ENCODE measurements at places on chromosomes 16 and 17. TPM values are rescaled to one million over a fixed set of nuclear protein-coding genes. Genes with fewer than 3 reads are reported as not detected.
A peak's percentile ranks its signal among the peaks of the same experiment; 100 is the strongest.

- no peak overlapping the region for H3K4me3 ChIP-seq
- H3K27me3 ChIP-seq, result no peaks in the 10 kb centered on the region
- H3K27ac ChIP-seq, result no peak overlapping the region
- DNase-seq, result no peak
- H3K36me3 ChIP-seq, result no peaks in the 10 kb centered on the region
Measured at GRCh38 chr16:10966129-10966528, 21.8 kb downstream of the CLEC16A start.

DNA sequence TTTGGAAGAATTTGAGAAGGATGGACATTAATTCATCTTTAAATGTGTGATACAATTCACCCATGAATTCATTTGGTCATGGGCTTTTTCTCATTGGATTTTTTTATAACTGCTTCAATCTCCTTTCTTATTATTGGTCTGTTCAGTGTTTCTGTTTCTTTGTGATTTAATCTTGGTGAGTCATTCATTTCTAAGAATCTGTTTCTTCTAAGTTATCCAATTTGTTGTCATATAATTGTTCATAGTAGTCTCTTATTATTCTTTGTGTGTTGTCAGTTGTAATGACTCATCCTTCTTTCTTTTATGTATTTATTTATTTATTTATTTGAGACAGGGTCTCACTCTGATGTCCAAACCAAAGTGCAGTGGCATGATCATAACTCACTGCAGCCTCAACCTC is 146.1 kb upstream of the ZNF267 start:
- no peaks in the 10 kb centered on the region for H3K36me3 ChIP-seq
- H3K27ac ChIP-seq, result no peak overlapping the region
- no peak for DNase-seq
- H3K4me3 ChIP-seq, result no peak overlapping the region
- no peaks in the 10 kb centered on the region for H3K4me1 ChIP-seq
- H3K27me3 ChIP-seq, result no peaks in the 10 kb centered on the region

DNA sequence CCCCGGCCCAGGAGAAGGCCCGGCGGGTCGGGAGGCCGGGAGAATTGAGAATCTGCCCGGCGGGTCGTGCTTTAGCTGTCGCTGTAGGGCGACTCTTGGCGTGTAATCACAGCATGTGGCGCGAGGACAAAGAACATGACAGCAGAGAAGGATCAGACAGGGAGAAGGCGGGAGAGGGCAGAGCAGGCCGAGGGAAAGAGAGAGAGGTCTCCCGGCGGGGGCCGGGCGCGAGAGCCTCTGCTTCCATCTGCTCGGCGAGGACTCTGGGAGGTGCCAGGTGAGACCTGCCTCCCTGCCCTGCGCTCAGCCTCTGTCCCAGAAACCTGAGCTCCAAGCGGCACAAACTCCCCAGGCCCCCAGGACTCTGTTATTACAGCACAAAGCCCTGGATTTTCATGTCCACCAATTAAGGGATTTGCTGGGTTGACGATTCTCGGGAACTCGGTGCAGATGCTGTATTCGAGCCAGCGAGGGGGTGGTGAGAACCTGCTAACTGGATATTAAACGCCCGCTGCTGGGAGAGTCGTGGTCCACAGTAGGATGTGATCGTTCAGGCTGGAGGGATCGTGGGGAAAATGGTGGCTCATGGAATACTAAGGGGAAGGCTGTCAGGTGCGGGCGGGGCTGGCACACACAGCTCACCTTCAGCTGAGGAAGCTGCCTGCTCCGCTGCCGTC is 172.0 kb upstream of the CIBAR2 start:
- no peak overlapping the region for H3K27ac ChIP-seq
- H3K27me3 ChIP-seq, result no peaks in the 10 kb centered on the region

GRCh38 chr17:10177913-10178505 is 20.4 kb downstream of the GAS7 start:
- DNase-seq, result no peak
- H3K4me3 ChIP-seq, result no peak overlapping the region
- H3K36me3 ChIP-seq, result no peaks in the 10 kb centered on the region
- no peaks in the 10 kb centered on the region for H3K27me3 ChIP-seq
- peak overlapping the region; percentile 41 for H3K27ac ChIP-seq
- H3K4me1 ChIP-seq, result no peaks in the 10 kb centered on the region

DNA sequence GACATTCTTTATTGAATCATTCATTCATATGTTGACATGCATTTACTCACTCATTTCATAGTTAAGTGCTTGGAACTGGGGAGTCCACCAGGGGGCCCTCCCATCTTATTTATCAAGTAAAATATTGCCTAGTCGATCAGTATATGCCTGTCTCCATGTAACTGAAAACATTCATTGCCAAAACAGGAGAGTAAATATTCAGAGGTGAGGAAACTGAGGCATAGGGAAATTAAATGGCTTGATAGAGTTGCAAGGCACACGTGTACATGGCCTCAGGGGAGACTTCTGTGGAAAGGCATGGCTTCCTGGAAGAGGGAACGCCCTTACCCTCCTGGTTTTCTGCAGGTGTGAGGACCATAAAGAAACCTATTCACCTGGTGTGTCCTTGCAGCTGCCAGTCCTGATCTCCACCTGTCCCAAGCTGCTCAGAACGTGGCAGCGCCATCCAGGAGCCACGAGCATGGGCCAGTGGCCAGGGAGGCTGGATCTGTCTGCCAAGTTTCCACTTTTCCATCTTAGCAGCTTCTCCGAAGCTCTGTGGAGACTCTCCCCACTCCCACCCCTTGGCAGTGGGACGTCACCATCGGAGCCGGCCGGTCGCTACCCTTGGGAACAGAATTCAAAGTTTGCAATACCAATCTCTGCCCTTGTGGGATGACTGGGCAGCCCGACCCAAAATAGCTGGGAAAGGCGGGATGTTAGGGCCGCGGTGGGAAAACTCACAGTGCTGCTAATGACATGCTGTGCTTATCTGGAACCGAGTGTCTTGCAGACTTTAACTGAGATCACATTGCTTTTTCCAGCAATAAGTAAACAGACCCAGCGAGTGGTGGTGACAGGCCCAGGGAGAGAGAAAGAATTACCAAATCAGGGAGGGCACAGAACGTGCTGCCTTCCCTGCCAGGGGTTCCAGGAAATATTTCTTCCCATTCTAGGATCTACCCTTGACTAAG is 4.1 kb upstream of the C1QTNF1 start:
- DNase-seq, result peak; percentile 72
- H3K27ac ChIP-seq, result peak overlapping the region; percentile 47
- no peaks in the 10 kb centered on the region for H3K36me3 ChIP-seq
- no peak overlapping the region for H3K4me3 ChIP-seq

DNA sequence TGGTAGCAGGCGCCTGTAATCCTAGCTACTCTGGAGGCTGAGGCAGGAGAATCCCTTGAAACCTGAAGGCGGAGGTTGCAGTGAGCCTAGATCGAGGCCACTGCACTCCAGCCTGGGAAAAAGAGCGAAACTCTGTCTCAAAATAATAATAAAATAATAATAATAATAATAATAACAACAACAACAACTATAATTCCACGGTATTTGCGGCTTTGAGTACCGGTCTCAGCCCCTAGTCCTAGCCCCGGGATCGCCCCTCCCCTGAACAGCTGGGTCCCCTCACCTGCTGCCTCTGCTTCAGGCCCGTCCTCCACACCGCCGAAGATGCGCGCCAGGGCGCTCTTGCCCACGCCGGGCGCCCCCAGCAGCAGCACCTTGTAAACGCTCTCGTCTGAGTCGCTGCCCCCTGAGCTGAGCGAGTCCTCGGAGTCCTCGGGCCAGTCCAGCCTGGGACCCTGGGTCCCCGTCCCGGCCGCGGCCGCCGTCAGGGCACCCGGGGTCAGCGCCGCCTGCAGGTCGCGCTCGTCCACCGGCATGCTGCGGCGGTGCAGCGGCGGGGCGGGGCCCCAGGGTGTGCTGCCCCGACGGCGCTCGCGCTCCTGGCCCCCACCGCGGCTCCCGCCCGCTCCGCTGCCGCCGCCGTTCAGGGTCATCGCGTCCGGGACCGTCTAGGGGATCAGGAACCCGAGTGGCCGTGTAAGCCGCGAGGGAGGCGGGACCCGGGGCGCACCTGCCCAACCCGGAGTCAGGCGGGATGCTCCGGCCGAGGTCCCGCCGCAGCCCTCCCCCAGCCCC is 611 bp downstream of the RRAD start:
- DNase-seq, result no peak
- no peaks in the 10 kb centered on the region for H3K36me3 ChIP-seq
- H3K27me3 ChIP-seq, result no peaks in the 10 kb centered on the region
- peak overlapping the region; percentile 82 for H3K27ac ChIP-seq

GRCh38 chr17:58250344-58251011 is 12.1 kb downstream of the LPO start:
- H3K4me3 ChIP-seq, result no peak overlapping the region
- H3K4me1 ChIP-seq, result no peaks in the 10 kb centered on the region
- H3K27me3 ChIP-seq, result no peaks in the 10 kb centered on the region
- H3K27ac ChIP-seq, result no peak overlapping the region

GRCh38 chr17:82674656-82675475 is 23.6 kb downstream of the RAB40B start:
- no peak overlapping the region for H3K27ac ChIP-seq
- H3K4me3 ChIP-seq, result no peak overlapping the region
- H3K27me3 ChIP-seq, result no peaks in the 10 kb centered on the region
- DNase-seq, result no peak
- no peaks in the 10 kb centered on the region for H3K36me3 ChIP-seq

DNA sequence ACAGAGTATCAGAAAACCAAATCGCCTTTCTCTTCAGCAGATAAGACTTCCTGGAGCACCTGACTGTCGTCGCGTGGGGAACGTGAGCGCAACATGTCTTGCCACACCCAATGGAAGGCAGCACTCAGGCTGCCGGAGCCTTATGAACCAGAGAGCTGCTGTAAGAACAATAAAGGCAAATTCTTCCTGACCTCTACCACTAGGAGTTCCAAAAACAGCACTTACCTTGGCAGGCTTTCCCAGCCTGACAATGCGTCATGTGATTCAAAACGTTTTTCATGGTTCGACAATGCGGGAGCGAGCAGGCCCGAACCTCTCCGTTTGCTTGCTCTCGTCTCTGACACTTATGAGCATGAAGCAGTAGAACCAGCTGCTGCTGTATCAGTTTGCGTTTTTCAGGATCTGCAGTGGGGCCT is 75.8 kb upstream of the TRAP1 start:
- H3K27me3 ChIP-seq, result no peaks in the 10 kb centered on the region
- H3K4me1 ChIP-seq, result no peaks in the 10 kb centered on the region
- peak; percentile 51 for DNase-seq
- H3K36me3 ChIP-seq, result no peaks in the 10 kb centered on the region

- DNase-seq, result no peak
- H3K27me3 ChIP-seq, result no peaks in the 10 kb centered on the region
- H3K27ac ChIP-seq, result no peak overlapping the region
- no peaks in the 10 kb centered on the region for H3K4me1 ChIP-seq
- no peaks in the 10 kb centered on the region for H3K36me3 ChIP-seq
Measured at GRCh38 chr16:55302635-55303034, 21.4 kb upstream of the IRX6 start.

GRCh38 chr17:77280304-77281121 is 139.7 kb downstream of the SEC14L1 start:
- H3K4me3 ChIP-seq, result no peak overlapping the region
- no peaks in the 10 kb centered on the region for H3K36me3 ChIP-seq
- no peak for DNase-seq
- no peak overlapping the region for H3K27ac ChIP-seq
- peaks cover 3% of the 10 kb centered on the region for H3K27me3 ChIP-seq

DNA sequence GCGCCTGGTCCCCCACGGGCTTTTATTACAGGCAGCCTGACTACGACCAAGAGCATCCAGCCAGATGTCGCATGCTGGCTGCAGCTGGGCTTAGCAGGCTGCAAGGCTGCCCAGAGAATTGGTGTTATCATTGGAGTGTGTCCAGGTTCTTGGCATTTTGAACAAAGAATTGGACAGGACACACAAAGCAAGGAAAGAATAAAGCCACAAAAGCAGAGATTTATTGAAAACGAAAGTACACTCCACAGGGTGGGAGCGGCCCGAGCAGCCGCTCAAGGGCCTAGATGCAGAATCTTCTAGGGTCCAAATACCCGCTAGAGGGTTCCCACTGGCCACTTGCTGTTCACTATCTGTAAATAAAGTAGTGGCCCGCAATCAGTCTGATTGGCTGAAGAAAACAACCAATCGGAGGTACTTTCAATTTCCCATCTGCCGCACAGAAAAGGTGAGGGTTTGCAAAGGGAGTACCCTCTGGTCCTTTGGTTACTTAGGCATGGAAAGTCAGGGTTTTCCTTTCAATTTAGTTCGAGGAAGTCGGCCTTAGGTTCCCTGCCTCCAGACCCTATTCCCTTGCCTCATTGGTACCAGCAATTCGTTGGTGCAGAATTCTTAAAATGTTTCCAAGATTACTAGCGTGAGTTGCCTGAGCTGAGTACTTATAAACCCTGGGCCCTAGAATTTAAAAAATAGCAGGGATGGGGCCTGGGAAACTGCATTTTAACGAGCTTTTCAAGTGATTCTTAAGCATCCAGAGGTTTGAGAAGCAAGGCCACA is 38.5 kb upstream of the CNEP1R1 start:
- no peaks in the 10 kb centered on the region for H3K36me3 ChIP-seq
- no peak overlapping the region for H3K4me3 ChIP-seq
- H3K4me1 ChIP-seq, result no peaks in the 10 kb centered on the region
- H3K27ac ChIP-seq, result no peak overlapping the region

- H3K4me1 ChIP-seq, result peaks cover 8% of the 10 kb centered on the region
- no peak overlapping the region for H3K4me3 ChIP-seq
- no peaks in the 10 kb centered on the region for H3K27me3 ChIP-seq
- H3K36me3 ChIP-seq, result no peaks in the 10 kb centered on the region
Measured at GRCh38 chr17:29582254-29582765, 7.1 kb downstream of the GIT1 start.

DNA sequence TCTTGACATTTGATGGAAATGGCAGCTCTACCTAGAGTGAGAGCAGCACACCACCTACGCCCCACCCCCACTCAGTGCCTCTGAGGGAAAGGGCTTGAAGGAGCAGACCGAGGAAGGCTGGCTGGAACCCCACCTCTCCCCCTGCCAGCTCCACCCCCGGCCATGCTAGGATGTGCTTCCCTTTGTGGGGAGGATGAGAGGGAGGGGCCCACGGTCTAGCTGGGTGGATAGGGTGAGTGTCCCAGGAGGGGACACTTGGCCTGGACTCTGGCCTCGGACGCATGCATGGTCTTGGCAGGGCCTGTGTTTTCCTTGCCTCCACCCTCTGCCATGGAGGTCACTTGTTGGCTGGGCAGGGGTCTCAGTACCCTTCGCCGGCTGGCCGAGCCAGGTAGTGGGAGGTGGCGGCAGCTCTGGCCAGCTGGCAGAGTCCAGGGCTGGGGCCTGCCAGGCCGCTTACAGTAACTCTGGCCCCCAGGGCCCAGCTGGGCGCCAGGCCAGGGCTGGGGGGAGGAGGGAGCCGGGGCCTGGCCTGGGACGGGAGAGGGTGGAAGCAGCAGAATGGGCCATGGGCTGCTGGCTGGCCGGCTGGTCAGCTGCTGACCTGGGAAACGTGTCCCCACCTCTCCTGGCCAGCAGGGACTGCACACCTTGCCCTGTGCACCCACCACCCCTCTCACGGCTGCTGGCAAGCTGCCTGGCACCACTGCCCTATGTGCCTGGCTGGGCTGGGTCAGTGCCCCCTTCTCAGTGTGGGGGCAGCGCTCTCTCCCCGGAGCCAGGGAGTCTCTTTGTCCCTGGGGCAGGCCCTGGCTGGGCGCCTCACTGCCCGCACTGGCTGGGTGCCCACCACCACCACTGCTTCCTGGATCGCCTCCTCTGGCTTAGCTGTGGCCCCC is 23.0 kb downstream of the RARA start:
- DNase-seq, result peak; percentile 93
- no peaks in the 10 kb centered on the region for H3K27me3 ChIP-seq
- no peak overlapping the region for H3K4me3 ChIP-seq
- H3K4me1 ChIP-seq, result peaks cover 67% of the 10 kb centered on the region
- peak overlapping the region; percentile 74 for H3K27ac ChIP-seq
- H3K36me3 ChIP-seq, result no peaks in the 10 kb centered on the region

NPIPB9 gene
- 9.8 TPM for total RNA-seq

GFAP gene
- not detected for total RNA-seq

HSF5 gene
- 0.90 TPM for total RNA-seq

TIMM22 gene
- total RNA-seq, result 12.5 TPM

SLC47A1 gene
- 17.4 TPM for total RNA-seq

ANKRD40CL gene
- not detected for total RNA-seq

DNAI2 gene
- not detected for total RNA-seq

C17orf67 gene
- not detected for total RNA-seq

MAPT gene
- total RNA-seq, result not detected

CBX8 gene
- not detected for total RNA-seq
